Dorsolateral prefrontal cortex (tissue), 122 donors: ENCODE measurements at places on chromosomes 6 and 20.

- DNase-seq, result peak; percentile 73
Measured at GRCh38 chr6:33768644-33769120, 20.2 kb downstream of the LEMD2 start.

GRCh38 chr6:141488488-141488887, 644.2 kb upstream of the GJE1 start:
- DNase-seq, result no peak

GRCh38 chr20:36317675-36318074, 11.5 kb downstream of the DLGAP4 start:
- no peak for DNase-seq

- DNase-seq, result peak; percentile 58
Measured at GRCh38 chr20:13995841-13996240, 525 bp downstream of the MACROD2 start.

- DNase-seq, result peak; percentile 29
Measured at GRCh38 chr6:37456816-37457560, 24.0 kb downstream of the CMTR1 start.

- no peak for DNase-seq
Measured at GRCh38 chr6:79170431-79170830, 64.1 kb downstream of the HMGN3 start.

GRCh38 chr6:166636934-166637333, 9.9 kb upstream of the RPS6KA2 start:
- no peak for DNase-seq

- DNase-seq, result no peak
Measured at GRCh38 chr6:52726193-52726542, 37.1 kb downstream of the GSTA2 start.

DNA sequence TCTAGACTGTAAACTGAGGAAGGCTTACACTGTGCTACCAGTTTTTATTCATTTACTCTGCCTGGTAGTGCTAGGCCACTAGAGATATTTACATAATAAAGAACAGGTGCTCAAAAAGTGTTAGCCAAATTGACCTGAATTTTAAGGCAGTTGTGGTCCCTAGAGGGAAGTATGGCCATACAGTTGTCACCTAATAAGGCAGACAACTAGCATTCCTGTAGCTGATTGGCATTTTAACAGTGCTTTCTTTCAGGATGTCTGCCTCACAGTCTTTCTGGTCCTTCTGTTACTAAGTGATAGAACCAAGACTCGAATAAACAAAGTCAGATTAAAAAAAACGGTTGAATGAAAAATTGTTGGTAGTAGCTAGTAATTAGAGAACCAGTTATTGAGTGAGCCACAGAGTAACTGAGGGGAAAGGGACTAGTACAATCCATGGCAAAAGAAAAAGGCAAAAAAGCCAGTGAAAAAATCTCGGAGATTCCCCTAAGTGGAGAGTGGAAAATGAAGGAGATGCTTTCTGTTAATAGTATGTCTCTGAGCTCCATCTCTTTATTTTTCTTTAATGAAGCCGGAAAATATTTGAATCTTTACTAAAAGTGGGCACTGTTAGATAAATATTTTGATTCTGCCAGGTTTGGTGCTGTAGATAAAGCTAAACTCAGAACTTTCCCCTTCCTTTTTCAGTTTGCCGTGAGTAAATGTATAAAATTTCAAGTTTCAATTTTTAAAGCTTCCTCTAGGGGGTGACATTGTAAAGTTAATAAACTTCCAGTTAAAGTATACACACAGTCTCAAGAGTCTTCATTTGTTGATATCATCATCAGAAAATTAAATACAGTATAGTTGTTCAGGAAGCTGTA, 9.1 kb downstream of the VTA1 start:
- no peak for DNase-seq

DNA sequence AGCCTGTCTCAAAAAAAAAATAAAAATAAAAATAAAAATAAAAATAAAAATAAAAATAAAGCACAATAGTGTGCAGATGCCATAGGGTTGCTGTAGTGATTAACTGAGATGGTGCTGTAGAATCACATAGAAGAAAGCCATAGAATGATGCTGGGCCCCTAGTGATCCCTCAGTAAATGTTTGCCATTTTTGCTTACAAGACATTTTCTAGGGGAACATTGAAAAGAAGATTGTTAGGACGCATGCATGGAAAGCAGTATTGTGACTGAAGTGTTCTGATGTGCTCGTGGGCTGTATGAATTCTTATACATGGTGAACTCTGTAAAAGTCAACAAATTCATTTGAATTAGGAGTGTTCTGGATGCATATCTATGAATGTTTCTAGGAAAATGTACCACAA, 22.0 kb upstream of the SAMD3 start:
- no peak for DNase-seq

- no peak for DNase-seq
Measured at GRCh38 chr6:147530132-147531060, 21.9 kb downstream of the SAMD5 start.

DNA sequence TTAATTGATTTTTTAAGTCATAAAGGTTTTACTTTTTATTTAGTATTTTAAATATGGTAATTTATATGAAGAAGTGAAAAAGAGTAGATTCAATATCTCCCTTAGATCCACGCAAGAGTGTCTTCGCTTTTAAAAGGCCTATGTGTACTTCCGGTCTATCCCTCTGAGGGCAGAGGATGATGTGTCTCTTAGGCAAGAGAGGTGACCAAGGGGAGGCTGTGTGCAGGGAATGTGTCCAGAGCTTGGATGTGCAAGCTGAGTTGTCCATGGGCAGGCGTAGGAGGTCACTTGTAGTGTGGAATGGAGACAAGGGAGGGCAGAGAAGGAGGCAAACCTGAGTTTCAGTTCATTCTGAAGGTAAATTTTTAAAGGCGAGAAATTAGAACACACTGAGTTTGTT, 113.9 kb downstream of the CRYBG1 start:
- no peak for DNase-seq

- DNase-seq, result no peak
Measured at GRCh38 chr6:98927534-98927933, 20.2 kb downstream of the FBXL4 start.

DNA sequence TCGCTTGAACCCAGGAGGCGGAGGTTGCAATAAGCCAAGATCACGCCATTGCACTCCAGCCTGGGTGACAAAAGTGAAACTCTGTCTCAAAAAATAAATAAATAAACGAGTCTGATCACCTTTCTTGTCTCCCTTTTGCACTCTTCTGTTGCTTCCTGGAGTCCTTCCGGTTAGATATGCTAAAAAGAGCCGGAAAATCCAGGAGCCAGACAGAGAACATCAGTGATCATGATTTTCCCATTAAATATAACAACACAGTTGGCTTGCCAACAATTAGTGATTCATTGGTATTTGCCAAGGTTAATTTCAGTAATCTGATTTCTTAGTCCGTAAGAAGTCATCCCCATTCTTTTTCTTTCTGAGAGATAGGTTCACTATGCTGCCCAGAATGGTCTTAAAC, 3.7 kb upstream of the MCM3 start:
- no peak for DNase-seq

DNA sequence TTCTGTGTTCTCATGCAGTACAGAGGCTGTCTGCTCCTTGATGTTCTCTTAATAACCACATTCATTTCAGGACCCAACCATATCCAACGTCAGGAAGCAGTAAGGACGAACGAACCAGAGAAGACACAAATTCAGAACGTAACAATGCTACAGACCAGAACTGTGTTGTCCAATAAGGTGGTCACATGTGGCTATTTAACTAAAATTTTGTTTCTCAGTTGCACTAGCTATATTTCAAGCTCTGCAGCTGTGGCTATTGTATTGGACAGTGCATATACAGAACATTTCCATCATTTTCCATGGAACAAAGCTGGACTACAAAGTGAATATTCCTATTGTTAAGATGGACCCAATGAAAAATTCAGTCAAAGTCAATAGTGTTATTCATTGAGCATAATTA, 27.0 kb downstream of the MAP7 start:
- DNase-seq, result no peak

- no peak for DNase-seq
Measured at GRCh38 chr6:169828176-169828575, 76.8 kb downstream of the ERMARD start.

DNA sequence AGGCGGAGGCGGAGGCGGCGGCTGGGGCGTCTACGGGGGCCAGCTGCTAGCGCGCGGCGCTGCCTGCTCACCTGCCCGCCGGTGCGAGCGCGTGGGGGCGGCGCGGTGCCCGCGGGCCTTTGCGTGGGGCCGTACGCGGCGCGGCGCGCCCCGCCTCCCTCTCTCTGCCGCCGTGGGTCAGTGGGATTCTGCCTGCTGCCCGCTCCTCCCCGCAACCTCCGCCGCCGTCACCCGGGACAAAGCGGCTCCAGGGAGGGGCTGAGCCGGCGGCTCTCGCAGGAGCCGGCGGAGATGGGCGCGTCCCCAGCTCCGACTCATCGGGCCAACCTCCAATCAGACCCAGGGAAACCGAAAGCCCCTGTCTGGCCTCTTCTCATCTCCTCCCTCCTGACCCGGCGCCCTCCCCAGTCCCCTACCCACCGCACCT, at the start of gene RCAN2:
Gene RCAN2 (minus strand): TSS at position 249 of the 427 bp plus-strand sequence.
- peak; percentile 66 for DNase-seq

DNA sequence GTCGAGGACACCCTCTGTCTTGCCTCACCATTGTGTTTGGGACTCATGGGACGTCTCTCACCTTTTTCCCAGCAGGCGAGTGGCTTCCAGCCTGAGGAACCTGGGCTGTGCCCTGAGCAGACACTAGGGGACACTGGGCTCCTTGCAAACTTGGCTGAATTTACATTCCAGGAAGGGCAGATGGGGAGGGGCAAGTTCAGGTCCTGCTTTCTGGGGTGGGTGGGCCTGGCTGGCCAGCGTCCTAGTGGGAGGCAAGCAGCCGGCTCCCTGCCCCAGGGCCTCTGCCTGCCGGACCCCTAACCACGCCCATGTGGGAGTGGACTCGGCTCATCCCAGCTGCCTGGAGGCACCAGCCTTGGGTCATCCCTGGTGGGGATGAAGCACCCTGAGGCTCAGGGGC, 48.2 kb upstream of the MLN start:
- DNase-seq, result no peak

GRCh38 chr20:52747845-52748284, 224.3 kb upstream of the TSHZ2 start:
- no peak for DNase-seq

- DNase-seq, result no peak
Measured at GRCh38 chr20:61560361-61560853, 308.3 kb downstream of the CDH4 start.

DNA sequence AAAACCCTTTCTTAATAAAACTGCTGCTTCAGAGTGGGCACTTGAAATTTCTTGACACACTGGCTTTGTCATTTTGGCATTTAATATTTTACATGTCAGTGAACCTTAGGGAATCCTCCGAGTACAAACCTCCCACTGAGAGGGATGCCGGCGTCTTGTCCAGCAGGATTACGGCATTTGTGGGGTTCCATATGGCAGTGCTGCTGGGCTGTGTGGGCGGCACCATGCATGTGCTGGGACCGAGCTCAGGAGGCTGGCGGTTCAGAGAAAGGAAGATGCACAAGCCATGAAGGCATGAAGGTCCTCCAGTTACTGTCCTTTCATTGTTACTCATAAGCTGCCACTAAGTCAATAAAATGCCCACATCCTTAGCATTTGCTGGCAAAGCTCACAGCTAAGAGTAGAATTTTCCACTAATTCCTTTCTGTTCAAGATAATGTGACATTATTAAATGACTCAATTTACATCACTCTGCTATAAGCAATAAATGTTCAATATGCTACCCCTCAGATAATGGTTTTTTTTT, 61.4 kb downstream of the LY86 start:
- no peak for DNase-seq

DNA sequence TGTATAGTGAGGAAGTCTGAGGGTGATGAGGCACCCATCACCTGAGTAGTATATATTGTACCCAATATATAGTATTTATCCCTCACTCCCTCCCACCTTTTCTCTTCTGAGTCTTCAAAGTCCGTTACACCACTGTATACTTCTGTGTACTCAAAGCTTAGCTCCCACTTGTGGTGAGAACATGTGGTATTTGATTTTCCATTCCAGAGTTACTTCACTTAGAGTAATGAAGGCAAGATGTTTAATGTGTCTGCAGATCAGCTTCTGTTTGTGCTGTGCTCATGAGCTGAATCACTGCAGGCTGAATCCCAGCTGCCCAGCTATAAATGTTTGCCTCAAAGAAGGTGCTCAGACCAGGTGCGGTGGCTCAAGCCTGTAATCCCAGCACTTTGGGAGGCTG, 139.3 kb upstream of the FOXA2 start:
- DNase-seq, result no peak

GRCh38 chr6:42509256-42509655, 54.6 kb upstream of the UBR2 start:
- DNase-seq, result no peak

GRCh38 chr6:14276667-14277404, 159.3 kb downstream of the CD83 start:
- no peak for DNase-seq

DNA sequence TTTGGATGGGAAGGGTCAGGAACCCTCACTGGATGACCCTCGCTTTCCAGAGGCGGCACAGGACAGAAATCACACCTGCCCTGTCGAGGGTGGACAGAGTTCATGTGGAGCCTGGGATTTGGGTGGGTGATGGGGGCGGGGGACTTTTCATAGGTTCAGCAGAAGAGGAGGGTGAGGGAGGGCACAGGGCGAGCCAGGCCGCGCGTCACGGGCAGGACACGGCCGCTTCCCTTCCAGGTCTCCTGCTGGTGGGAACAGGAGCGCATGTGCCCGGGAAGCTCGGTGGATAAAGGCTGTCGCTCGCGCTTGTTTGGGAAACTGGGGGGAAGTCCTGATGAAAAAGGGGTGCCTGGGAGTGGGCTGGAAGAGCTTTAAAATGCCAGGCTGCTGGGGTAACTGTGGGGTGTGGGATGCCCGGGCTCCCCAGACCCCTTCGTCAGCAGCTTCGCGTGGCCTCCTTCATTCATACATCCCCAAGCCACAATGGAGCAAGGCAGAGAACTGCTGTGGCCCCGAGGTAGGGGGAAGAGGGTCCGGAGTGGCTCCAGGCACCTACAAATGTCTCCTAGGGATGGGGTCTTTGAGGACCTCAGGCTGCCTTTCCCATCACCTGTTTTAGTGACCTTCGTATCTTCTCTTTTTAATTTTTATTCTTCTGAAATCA, 102.2 kb downstream of the DACT2 start:
- DNase-seq, result no peak

- DNase-seq, result no peak
Measured at GRCh38 chr6:22852101-22852500, 282.7 kb downstream of the HDGFL1 start.

DNA sequence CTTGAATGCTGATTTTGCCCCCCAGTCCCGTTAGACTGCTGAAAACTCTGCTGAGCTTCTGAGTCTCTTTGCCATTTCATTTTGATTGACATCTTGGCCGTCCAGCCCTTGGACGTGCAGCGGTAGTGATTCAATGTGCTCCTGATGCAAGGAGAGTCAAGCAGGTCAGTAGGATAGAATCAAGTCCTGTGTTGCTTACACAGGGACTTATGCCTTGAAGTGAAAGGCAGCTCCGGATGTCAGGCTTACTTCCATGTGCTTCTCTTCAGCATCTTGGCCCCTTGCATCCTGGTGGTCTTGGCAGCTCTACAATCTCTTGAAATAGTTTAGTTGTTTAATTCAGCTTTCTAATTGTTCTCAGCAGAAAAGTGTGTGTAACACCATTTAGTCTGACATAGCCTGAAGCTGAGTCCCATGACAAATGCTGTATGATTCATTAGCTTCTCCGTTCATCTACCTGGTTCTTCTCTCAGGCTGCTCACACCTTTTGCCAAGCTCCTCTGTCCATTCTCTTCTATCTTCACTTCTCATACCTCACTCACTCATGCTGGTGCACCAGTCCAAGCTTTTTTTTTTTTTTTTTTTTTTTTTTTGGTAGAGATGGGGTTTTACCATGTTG, 76.0 kb downstream of the EZR start:
- no peak for DNase-seq

- no peak for DNase-seq
Measured at GRCh38 chr6:147170269-147170668, 33.9 kb upstream of the STXBP5 start.

GRCh38 chr20:49112596-49113274, 66.6 kb downstream of the CSE1L start:
- no peak for DNase-seq
